NK-92 treated with Interleukin-12 subunit alpha and Interleukin-12 subunit beta, amount 100 ng/mL, for 24 hours (cell line): ENCODE measurements at places on chromosomes 7 and 10.

DNA sequence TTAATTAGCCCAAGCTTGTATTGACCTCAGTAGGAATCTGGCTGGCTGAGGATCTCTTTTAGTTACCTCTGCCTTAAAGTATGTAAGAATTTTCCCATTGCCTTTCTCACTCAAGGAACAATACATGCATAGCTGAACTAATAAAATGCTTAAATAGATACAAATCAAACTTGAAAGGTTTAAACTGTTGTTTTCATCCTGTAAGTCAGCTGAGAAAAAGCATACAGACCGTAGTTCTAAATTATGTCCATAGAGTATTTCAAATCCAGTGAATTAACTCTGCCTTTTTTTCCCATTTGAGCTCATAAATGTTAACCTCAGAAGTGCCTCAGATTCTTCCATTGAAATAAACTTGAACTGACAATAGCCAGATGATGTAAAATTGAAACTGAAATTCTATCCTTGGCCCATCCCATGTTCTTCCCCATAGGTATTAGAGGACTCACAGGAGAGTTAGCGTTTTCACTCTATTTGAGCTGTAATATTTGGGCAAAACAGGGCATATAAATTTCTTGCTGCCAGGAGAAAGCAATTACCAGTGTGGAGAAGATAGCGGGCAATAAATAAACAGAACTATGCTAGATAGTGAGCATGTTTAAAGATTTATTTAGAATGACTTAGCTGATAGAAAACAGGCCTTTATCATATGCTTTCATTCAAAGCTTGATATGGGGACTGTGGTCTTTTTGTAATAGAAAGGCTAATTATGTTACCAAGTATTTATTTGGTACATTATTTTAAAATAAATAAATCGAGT, 163.7 kb downstream of the WNT2 start:
- DNase-seq, result no peak

GRCh38 chr10:103541616-103542015, 48.1 kb downstream of the NEURL1 start:
- no peak for DNase-seq

GRCh38 chr10:124693801-124694416, 50.3 kb downstream of the FAM53B start:
- DNase-seq, result no peak

DNA sequence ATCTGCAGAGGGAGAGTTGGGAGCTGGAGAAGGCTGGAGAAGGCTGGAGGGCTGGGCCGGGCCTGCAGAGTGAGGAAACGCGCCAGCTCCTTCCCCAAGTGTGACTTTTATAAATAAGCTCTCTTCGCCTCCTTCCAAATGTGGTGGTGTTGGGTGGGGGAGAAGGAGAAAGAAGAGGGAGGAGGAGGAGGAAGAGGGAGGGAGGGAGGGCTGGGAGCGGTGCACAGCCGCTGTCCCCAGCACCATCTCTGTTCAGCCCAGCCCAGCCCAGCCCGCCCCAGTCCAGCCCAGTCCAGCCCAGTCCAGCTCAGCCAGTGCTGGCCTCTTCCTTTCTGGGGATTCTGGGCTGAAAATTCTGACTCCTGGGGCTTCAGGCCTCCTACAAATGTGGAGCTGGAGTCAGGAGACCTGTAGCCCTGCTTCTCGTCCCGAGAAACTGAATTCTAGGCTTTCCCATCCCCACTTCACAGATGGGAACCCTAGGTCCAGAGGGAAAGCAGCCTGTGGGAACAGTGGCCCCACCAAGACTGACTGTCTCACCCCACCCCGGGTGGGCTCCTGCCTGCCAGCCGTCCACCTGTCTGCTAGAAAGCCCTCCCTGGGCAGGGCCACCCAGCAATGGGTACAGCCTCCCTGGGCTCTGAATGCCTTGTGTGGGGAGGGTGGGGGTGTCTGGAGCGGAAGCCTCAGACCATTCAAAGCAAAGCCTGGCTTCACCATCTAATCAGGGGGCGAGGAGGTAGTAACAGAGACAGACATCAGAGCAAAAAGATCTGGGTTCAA, 2.3 kb downstream of the STX1A start:
- DNase-seq, result no peak

DNA sequence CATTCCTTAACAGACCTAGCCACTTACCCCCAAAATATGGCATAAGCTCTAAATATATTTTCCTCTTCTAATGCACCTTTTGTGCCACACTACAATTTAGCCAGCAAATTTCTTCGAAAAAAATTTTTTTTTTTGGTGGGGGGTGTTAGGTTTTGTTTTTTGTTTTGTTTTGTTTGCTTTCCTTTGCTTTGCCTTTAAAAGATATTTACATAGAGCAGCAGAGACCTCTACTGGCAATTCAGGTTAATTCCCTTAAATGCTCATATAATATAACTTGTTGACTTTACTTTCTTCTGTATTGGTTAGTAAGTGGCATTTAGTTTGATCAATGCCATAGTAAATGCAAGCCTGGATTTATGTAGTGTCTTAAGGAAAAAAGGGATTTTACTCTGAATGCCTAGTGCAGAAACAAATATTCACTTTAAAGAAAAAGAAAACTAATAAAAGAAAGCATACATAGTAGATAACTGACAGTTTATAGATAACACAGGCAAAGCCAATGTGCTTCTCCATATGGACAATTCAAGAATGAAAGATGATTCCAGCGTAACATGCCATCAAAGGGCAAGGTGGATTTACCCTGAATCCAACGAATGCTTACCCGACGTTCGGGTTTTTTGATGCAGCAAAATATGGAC, 1250.6 kb downstream of the GATA3 start:
- no peak for DNase-seq

GRCh38 chr7:42614636-42615035, 297.2 kb downstream of the C7orf25 start:
- DNase-seq, result no peak

- no peak for DNase-seq
Observed at GRCh38 chr10:125129076-125129458, 31.3 kb downstream of the CTBP2 start.

- no peak for DNase-seq
Observed at GRCh38 chr10:4109469-4109868, 324.5 kb upstream of the KLF6 start.

DNA sequence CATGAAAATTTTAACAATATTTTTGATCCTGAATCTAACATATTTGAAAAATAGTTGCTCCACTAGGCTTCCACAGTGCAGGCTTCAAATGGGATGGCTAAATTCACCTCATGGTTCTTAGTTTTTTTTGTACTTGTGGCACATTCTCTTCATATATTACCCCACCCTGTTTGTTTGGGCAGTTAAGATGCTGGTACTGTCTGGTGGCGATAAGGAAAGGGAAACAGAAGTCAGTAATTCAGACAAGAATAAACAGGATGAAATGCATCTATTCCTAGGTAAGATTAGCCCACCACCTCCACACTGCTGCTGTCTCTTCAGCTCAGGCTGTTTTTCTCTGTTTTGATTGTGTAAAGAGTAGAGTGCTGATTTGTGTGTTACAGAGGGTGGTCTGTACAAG, 44.2 kb downstream of the GLRX3 start:
- no peak for DNase-seq

DNA sequence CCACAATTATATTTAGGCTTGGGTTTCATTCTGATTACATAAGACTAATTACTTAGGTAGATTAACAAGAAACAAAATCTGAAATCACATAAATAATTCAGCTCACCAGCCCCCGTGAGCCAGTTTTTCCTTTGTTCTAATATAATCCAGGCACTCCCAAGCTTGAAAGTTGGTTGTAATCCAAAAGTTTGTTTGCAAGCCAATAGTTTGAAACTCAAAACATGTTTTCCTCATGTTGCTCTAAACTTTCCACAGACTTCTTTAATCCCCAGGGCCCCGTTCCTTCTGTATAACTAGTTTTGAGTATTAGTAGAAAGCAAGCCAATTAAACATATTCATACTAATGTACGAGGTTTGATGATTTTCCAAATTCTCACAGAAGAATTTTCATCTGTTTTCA, 56.1 kb downstream of the SP8 start:
- no peak for DNase-seq

GRCh38 chr7:158209435-158209834, 378.2 kb downstream of the PTPRN2 start:
- no peak for DNase-seq

GRCh38 chr7:4010923-4011656, 671.0 kb upstream of the FOXK1 start:
- DNase-seq, result no peak
